NCI-H2171 (cell line): ENCODE measurements at places on chromosomes 2 and 18.

DNA sequence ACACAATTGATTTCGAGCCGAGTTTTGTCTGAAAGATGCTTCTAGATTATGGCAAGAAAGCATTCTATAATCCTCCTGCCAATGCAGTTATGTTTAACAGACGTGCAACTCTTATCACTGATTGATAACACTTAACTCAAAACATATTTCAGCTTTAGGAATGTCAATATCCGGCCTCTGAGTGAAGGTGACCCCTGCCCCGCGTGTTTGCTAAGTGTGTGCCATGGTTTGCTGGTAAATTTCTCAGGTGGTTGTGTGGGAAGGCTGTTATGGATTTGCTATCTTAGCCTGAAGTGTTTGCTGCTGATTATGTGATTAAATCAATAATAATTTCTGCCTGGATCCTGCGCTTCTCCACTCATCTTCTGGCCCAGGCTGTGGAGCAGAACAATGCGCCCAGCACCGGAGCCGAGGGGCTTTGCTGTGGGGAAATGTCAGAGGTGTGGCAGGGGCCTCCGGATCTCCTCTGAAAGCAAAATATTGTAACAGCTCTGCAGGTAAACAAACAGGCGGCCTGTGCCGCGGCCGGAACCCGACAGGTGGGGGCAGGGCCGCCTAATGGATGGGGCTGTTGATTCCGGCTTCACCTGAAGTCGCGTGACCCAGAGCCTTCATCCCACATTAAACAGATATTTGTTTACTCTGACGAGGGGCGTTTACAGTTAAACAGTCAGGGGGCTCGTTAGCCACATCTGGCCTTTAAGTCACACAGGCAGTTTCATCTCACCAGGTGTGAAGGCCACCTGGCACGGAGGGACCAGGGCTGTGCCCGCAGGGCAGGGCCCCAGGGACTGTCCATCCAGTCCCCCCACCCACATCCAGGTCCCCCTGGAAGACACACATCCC is 210.7 kb upstream of the SALL3 start:
- no peak for DNase-seq

GRCh38 chr18:38458698-38459097 is 893.1 kb upstream of the CELF4 start:
- DNase-seq, result no peak

GRCh38 chr2:209663139-209663538 is 108.5 kb upstream of the UNC80 start:
- DNase-seq, result peak; percentile 28

DNA sequence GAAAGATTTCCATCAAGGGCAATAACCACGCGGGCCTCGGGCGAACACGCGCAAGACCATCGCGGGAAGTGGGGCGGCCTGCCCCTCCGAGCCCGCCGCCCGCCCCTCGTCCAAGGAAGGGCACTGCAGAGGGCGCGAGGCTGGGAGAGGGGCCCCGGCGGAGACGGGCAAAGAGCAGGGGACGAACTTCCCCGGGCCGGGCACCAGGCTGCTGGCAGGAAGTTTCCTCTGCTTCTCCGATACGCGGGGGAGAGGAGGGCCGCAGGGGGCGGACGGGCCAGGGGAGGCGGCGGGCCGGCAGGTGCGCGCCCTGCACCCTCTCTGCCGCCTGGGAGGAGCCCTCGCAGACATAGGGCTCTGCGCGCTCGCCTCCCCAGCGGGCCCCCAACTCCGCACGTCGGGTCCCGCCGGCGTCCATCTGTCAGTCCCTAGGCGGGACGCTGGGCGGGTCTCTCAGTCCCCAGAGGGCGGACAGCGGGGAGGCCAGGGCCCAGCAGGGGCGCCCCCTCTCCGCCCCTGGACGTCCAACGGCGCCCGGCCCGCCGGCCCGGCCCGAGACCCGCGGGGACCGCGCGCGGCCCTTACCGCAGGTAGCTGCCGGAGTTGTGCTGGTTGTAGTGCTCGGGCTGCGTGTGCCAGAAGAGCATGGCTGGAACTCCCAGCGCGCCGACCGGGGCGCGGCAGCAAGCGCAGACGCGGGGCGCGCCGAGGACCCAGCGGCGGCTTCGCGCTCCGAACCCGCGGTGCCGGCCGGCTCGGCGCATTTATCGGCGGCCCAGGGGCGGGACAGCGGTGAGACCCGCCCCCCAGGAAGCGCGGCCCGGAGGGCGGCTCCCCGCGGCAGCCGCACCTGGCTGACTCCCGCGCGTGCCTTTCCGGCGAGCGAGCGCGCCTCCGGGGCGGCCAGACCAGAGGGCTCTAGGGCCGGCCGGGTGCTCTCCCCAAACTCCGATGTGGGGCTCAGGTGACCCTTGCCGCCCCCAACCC is at the start of gene TFCP2L1:
TFCP2L1 (minus strand) TSS at position 740 of the 987 bp plus-strand sequence; CDS start at position 647, 93 bp downstream.
- peak; percentile 58 for DNase-seq

GRCh38 chr2:19473350-19473749 is 114.9 kb upstream of the OSR1 start:
- no peak for DNase-seq

GRCh38 chr2:73020306-73020656 is 51.2 kb downstream of the SFXN5 start:
- DNase-seq, result no peak

- no peak for DNase-seq
Measured at GRCh38 chr2:191951832-191952231, 104.9 kb upstream of the CAVIN2 start.

DNA sequence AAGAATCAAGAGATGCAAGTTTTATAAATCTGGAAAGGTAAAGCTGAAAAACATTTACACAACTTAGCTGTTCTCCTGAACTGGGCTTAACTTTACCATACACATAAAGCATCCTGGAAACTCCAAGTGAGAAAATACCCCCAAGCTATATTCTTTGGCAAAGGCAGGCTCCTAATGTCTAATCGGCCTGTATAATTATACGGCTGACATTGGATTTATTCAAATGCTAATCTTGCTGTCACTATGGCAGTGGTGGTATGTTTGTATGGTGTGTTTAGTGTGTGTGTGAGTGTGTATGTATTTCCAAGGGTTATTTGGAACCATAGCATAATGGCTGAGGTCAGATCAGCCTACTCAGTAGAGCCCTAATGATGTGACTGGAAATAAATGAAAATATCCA is 1031.8 kb upstream of the ZEB2 start:
- DNase-seq, result no peak

- no peak for DNase-seq
Measured at GRCh38 chr2:223469270-223470046, 132.7 kb downstream of the SCG2 start.

DNA sequence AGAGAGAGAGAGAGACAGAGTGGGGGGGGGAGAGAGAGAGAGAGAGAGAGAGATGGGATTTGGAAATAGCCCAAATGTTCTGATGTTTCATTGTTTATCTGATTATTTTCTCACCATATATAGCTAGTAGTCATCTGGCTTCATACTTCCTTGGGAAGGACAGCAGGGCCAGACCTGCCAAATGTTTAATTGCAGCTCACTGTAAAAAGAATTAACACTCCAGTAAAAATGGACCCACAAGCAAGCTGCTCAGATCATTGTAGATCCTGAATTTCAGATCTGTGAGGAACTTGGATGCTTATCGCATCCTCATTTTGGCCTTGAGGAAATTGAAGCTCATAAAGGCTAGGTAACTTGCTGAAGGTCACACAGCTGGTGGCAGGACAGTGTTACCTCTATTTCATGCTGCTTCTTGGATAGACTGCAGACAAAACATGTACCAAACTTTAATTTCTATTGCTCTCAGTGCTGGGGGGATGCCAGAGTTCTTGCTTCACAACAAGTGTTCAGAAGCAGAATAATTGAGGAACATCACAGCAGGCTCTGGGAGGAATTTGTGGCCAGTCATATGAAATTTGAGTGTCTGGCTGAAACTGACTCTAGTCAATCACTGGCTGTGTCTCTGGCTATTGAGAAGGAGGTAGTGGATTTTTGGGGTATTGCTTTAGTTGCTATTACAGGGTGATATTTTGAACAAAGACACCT is 223.5 kb downstream of the PIK3C3 start:
- DNase-seq, result no peak

- no peak for DNase-seq
Measured at GRCh38 chr2:240688553-240688919, 3.1 kb upstream of the AQP12A start.

DNA sequence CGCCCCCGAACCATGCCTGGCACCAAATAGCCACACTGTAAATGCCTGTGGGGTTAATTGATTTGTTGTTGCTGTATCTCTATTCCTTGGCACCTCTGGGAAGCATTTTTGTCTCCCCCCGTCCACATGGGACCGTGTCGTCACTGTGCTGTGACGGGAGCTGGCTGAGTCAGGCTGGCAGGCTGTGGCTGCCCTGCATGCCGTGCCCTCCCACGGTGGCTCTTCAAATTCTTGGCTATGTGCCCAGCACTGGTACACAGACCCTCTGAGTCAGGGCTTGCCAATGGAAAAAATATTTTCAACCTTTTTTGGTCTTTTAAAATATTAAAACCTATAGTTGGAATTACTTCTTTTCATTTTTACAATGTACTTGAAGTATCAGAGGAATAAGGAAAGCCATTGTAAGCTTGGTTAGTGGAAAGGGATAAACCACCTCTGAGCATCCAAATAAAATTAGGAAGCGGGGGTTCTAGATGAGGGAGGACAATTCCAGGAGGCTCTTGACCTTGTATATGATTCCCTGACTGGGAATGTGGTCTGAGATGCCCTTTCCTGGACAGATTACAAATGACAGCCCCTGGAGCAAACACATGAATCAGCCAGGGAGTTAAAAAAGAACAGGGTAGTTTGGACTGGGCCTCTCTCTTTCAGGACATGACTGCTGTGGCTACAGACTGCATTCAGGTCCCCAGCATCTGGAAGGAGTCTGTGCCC is 59.4 kb downstream of the DGKD start:
- peak; percentile 36 for DNase-seq

DNA sequence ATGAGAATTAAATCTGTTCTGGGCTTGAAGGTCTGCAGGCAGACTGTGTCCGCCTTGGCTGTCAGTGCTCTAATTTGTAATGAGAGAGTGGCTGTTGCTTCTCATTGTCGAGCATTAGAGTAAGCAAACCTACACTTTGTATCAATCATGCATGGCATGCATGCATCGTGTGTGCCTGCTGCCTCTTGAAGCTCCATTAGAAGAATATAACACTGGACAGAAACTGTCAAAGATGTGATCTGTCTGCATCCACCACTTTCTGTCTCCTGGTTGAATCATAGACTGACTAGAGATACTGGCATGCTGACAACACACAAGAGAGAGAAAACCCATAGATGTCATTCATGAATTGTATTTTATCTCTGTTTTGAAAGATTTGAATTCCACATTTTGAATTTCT is 275.0 kb upstream of the NXPH2 start:
- DNase-seq, result no peak

DNA sequence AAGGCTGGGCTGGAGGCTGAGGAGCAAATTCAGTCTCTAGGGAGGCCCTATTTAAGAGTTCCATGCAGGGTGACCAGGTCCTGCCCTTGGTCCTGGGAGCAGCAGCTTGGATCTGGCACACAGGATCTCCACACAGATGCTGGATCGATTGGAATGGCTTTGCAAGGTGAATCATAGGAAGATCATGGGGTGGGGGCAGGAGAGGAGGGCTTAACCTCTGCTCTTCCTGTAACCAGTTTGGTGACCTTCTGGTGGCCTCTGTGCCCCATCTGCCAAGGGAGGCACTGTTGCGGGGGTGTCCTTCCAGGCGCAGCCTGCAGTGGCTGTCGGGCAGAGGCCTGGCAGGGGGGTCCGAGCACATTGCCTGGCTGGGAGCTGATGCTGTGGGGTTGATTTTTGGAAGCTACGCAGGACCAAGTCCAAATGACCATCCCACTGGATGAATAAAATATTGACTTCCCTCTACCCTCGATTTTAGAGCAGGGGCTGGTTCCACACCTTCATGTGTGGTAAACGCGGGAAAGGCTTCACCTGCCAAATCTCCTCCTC is 79.7 kb downstream of the EDAR start:
- no peak for DNase-seq

- no peak for DNase-seq
Measured at GRCh38 chr18:37166491-37166890, 337.6 kb downstream of the KIAA1328 start.

- no peak for DNase-seq
Measured at GRCh38 chr2:8394569-8395359, 287.1 kb upstream of the ID2 start.

GRCh38 chr2:37637190-37637860 is 34.1 kb downstream of the CDC42EP3 start:
- DNase-seq, result no peak
